ENCODE measurements at places on chromosomes 7 and 10. TPM values are rescaled to one million over a fixed set of nuclear protein-coding genes. Genes with fewer than 3 reads are reported as not detected.

- no peak for DNase-seq
- no peaks in the 10 kb centered on the region for H3K27me3 ChIP-seq
- no peaks in the 10 kb centered on the region for H3K36me3 ChIP-seq
- no peaks in the 10 kb centered on the region for H3K4me1 ChIP-seq
These were observed 12.1 kb downstream of the PNLIPRP1 start for GRCh38 chr10:116602648-116603400.

C10orf95 gene
- polyA plus RNA-seq: 1.1 TPM

DNA sequence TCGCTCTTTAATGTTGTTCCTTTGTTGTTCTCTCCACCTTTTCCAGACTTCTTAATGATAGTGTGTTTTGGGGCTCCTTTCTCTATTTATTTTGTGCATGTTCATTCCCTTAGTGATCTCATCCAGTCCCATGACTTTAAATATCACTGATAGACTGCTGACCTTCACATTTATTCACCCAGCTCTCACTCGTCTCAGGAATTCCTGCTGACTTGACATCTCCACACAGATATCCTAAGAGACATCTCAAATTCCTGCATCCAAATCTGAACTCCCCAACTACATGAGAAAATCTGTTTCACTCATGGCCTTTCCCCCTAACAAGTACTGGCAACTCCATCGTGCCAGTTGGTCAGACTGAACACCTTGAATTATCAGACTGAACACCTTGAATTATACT is 111.2 kb downstream of the CTTNBP2 start:
- H3K36me3 ChIP-seq: peaks cover 14% of the 10 kb centered on the region
- H3K4me3 ChIP-seq: no peak overlapping the region
- no peak overlapping the region for H3K27ac ChIP-seq
- H3K27me3 ChIP-seq: no peaks in the 10 kb centered on the region
- no peak for DNase-seq
- H3K4me1 ChIP-seq: no peaks in the 10 kb centered on the region

GRCh38 chr7:129222064-129222463 is 2.8 kb upstream of the AHCYL2 start:
- DNase-seq: no peak
- H3K4me3 ChIP-seq: no peak overlapping the region
- H3K4me1 ChIP-seq: peaks cover 11% of the 10 kb centered on the region
- H3K36me3 ChIP-seq: no peaks in the 10 kb centered on the region

GRCh38 chr7:18096087-18096486 is 68.4 kb upstream of the PRPS1L1 start:
- DNase-seq: no peak
- no peak overlapping the region for H3K27ac ChIP-seq
- H3K27me3 ChIP-seq: no peaks in the 10 kb centered on the region
- H3K4me3 ChIP-seq: no peak overlapping the region

All from GM23338 (cell line).